Hematopoietic multipotent progenitor cell treated with erythropoietin and hydrocortisone succinate and interleukin-3 and kit ligand, for 17 days (in vitro differentiated cells): ENCODE measurements at places on chromosomes 6 and 20.

DNA sequence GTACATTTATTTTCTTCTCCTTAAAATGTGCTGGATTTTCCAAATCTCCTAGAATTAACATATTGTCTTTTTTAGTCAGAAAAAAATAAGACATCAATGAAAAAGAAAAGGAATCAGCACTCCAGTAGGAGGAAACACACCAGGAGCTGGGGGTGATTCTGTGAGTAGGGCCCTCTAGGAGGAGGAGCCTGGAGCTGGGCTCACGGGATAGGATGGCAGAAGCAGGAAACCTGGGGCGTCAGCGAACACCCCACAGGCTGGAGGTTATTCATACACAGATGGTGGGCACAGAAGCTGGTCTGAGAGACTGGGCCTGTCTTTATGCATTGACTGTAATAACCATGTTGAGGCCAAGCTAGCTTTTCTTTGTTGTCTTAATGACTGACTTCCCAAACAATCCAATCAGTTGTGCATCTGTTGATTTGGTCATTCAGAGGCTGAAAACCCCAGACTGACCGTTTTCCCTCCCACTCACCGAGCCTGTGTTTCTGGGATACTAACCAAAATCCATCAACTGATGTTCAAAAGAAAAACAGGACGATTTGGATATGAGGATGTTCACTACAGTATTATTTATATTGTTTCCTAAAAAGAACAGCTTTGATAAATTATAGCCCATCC is 53.1 kb downstream of the CPNE5 start:
- DNase-seq, result no peak

DNA sequence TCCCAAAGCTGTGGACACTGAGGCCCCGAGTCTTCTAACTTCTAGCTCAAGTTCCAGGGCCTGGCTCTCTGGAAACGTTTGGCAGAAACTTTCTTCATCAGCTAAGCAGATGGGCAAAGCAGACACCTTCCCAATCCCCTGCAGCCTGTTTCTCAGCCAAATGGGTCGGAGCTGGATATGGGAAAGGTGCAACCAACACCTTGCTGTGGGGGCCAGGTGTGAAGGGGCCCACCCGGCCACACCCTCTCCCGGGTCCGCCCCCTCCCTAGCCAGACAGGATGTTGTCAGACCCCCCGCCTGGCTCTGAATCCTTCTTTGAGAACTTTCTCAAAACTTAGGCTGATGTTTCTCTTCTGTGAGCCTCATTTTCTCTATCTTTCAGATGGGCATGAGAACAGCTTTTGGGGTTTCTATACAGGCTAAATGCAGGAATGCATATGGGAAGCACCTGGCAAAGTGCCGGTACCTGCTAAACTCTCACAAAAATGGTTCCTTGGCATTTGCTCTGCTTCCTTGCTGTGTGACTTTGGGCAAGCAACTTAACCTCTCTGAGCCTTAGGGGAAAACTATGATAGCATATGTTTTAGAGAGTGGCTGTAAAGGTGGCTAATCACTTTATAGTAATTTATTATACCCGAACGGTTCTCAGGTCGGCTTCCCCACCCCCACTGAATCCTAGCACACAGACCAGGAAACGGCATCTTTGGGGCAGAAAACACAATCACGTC is 1.8 kb downstream of the SNAI1 start:
- no peak for DNase-seq

GRCh38 chr6:73516514-73517489 is 4.0 kb downstream of the EEF1A1 start:
- no peak for DNase-seq

DNA sequence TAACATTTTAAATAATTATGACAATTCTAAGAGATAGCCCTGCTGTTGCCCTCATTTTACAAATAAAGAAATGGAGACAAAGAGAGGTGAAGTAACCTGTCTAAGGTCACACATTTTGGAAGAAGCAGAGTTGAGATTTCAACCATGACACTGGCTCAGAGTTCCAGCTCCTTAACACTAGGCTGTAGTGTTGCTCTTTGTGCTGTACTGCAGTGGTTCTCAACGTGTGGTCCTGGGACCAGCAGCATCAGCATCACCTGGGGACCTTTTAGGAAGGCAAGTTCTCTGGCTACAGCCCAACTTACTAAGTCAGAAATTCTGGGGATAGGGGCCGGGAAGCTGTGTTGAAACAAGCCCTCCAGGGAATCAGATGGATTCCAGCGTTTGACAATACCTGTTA is 62.4 kb upstream of the FERMT1 start:
- no peak for DNase-seq

DNA sequence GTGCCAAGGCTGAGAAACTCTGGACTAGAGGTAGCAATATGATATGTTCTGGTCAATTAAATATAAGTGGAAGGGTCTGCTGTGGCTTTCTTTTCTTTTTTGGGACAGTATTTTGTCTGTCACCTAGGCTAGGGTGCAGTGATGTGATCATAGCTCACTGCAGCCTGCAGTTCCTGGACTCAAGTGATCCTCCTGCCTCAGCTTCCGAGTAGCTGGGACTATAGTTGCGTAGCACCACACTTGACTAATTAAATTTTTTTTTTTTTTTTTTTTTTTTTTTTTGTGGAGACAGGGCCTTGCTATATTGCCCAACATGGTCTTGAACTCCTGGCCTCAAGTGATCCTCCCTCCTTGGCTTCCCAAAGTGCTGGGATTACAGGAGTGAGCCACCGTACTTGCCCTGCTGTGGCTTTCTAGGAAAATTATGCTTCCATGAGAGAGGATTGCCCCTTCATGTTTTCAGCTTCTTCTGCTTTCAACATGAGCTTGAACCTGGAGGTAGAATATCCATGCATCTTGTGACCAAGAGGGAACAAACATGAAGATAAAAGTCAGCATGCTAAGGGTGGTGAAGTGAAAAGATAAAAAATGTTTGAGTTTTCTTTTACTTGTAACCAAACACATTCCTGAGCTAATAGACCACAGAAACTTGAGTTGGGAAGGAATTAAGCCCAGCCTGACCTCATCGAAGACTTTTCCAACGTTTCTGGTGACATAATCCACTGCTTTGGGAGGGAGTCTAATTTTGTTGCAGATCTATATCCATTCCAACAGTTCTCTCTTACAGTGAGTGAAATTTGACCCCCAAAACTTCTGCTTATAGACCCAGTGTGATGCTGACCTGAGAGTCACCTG is 75.1 kb downstream of the CARMIL1 start:
- DNase-seq, result no peak
